ENCODE measurements at places on chromosomes 6 and 20.

DNA sequence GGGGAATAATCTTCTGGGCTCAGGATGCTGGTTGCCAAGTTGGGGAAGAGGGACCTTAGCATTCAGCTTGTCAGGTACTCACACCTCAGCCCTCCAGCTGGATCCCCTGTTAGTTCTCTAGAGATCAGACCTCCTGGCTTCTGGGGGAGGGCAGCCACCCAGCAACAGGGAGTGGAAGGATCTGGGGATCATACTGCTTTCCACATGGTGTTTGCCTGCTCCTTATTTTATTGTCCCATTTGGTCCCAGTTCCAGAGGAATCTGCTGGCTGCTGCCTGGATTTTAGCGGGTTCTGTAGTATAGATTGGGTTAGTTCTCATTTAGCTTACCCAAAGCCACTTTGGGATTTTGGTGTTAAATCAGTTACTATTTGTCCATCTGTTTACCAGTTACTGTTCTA, 29.3 kb downstream of the KAT14 start:
- DNase-seq, result no peak

DNA sequence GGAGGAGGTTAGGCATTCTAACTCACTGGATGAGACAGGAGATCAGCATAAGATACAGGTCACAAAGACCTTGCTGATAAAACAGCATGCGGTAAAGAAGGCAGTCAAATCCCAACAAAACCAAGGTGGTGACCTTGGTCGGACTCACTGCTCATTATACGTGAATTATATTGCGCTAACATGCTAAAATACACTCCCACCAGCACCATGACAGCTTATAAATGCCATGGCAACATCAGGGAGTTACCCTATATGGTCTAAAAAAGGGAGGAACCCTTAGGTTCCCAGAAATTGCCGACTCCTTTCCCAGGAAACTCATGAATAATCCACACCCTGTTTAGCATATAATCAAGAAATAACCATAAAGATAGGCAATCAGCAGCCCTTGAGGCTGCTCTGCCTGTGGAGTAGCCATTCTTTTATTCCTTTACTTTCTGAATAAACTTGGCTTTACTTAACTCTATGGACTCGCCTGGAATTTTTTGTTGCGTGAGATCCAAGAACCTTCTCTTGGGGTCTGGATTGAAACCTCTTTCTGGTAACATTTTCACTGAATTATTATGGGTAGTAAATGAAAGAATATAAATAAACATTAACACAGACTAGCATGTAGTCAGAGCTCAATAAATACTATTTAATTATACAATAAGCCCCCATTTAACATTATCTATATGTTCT, 3.0 kb upstream of the LAMA4 start:
- DNase-seq, result no peak

GRCh38 chr6:89302195-89302770, 12.8 kb downstream of the GABRR2 start:
- no peak for DNase-seq

- DNase-seq, result no peak
These were observed 122.3 kb downstream of the RPS12 start for GRCh38 chr6:132936646-132937045.

GRCh38 chr20:57611586-57612311, 8.5 kb downstream of the ZBP1 start:
- DNase-seq, result no peak

DNA sequence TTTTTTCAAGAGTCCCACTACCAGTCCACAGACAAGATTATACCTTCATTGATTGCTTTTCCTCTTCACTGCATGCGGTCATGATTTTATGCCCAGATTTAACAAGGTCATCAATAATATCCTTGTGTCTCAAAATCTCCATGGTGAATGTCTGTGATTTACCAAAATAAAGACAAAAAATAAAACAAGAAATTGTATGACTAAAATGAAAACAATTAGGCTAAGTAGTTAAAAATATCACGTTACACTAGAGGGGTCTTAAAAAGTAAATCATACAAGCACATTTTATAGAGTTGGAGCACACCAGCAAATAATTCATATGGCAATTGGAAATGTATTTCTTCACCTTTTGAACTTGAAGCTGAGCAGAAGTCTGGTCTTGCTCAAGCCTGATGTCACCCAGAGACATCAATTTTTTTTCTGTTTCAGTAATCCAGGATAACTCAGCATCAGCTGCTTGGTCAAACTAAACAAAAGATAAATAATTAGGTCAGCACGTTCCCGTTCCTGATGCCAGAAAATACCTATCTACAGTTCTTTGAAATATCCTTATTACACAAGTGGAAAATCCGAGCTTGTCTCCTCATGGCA, 125.4 kb downstream of the DST start:
- DNase-seq, result no peak

DNA sequence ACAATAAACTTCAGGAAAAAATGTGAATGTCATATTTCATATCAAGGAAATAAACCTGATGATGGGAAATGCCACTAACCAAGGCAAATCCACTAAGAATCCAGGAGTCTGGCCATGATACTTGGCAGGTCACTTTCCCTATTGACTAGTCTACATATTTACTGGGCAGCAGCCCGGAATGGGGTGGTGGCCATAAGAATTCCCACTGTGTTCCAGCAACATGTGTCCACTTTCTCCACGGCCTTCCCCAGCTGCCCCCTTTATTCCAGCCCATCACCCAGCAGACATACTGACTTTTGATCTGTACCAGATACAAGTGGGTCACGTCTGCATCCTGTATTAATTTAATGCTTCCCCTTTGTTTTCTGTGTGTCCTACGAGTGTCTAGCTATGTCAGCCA, 234.5 kb upstream of the PRDM1 start:
- DNase-seq, result no peak

DNA sequence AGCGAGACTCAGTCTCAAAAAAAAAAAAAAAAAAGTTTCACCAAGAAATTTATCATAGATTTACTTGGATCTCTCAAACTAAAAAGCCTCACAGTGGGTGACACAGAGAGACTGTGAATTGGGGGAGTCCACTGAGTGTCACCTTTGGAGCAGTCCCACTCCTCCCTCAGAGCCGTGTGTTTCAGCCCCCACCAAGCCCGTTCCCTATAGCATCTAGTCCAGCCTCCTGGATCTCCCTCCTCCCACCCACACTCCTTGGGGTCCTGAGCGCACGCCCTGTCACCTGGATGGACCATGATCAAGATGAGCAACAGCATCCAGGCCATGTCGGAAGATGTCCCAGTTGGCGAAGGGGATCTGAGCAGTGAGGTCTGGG, 422 bp downstream of the NCR3 start:
- DNase-seq, result no peak

DNA sequence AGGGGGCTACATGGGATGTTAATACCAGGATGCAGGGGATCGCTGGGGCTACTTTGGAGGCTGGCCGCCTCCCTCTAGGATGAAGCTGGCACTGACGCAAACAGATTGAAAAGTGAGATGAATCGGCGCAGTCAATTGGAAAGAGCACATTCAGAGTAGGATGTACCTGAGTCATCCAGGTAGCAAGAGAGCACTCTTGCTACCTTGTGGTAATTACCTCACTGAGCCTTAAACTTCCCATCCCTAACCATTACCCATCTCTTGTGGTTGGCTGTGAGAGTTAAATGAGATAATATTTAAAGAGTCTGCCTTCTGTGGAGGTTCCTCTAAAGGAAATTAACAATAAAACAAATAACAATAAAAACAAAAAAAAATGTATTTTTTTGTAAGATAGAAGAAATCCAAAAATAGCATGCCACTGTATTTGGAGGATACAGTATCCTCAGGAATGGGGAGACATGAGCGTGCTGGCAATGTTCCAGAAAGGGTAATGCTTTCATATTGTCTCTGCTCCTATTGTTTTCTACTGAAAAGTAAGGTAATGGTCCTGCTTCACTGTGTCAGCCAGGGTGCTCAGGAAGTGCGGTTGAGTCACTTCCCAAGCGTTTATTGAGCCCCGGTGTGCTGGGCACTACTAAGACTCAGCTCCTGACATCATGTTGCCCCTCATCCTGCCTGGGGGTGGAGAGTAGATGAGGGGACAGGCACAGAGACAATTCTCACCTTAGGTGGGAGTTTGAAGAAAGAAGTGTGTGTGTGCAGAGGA, 301.1 kb downstream of the EYA4 start:
- no peak for DNase-seq
